Hair follicle dermal papilla cell (primary cell): ENCODE measurements at places on chromosomes 3 and 15. TPM values are rescaled to one million over a fixed set of nuclear protein-coding genes. Genes with fewer than 3 reads are reported as not detected.

Gene SPSB4
- under 0.01 TPM in 1 of 2 replicates, not detected in the other for total RNA-seq

Gene NME9
- not detected in 2 replicates for total RNA-seq

Gene PLAAT1
- not detected in 2 replicates for total RNA-seq

Gene ZCWPW2
- 0.65 and 0.85 TPM in 2 replicates for total RNA-seq
